Gastroesophageal sphincter (tissue), 4 donors: ENCODE measurements at places on chromosomes 11 and 22.

- no peak for ATAC-seq
These were observed 15.9 kb downstream of the RIBC2 start for GRCh38 chr22:45429424-45429823.

DNA sequence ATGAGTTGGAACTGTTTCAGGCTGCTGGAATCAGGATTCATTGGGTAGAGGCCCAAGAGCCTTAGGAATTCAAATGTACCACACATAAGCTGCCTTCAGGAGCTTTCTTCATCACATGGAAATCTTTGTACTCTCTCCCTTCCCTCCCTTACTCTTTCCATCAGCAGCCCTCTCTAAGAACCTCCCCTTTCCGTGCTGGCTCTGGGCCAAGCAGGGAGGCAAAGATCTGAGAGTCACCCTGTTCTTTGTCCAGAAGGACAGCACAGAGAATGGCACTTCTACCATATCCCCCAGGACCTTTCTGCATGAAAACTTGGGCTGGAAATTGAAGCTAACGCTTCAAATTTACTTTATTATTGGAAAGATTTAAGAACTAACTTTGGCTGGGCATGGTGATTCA is 20.7 kb upstream of the TPBGL start:
- ATAC-seq, result no peak

- ATAC-seq, result no peak
These were observed 41.6 kb downstream of the MRGPRX2 start for GRCh38 chr11:19018901-19019300.

DNA sequence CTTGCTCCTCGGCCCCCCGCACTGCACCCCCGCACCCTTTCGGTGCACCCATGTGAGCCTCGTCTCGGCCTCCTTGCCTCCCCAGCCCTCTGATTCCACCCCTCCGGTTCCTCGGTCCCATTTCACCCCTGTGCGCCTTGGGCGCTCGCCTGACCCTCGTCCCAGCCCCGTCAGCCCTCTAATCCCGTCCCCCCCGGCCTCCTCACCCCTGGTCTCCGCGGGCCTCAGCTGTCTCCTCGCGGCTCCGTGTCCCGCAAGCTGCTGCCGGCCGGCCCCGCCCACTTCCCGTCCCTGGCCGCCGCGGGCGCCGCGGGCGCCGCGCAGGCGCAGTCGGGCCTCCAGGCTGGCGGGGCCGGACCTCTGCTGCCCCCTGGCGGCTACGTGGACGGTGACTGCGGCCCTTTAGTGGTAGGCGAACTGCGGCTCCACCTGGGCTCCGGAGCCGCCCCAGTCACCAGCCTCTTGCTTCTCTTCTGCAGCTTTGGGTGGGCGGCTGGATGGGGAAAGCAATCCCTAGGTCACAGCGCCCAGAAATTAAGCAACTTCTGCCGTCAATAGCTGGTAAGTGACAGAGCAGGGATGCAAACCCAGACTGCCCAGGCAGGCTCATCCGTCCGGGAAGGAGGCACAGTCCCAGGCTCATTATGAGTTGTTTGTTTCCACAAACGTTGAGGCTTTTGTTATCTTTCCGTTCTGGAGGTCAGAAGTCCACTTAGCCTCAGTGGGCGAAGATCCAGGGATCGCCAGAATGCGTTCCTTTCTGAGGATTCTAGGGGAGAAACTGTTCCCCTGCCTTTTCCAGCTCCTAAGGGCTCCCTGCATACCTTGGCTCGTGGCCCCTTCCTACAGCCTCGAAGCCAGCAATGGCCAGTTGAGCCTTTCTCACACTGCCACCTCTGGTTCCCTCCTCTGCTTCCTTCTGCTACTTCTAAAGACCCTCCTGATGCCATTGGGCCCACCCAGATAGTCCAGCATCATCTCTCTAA is at the start of gene PPM1F:
Gene PPM1F, minus strand, starts transcription at position 263 of the 986 bp plus-strand sequence. CDS start 6,800 bp downstream, outside the sequence.
- peak; percentile 90 for ATAC-seq

DNA sequence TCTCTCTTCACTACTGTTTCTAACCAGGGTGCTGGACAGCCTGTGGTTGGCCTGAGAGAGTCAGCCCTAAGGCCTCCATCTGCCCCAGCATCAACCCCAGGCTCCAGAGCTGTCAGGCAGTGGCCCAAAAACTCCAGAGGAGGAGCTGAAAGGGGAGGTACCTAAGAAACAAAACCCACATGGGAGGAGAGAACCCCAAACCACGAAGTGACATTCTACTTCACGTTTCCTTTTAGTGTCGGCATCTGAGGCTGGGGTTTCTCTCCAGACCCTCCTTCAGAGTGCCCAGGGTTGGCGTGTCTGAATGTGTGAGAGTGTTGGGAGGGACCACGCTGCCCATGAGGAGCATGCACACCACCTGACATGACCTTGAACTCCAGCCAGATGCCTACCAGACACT is 69.8 kb upstream of the NNMT start:
- no peak for ATAC-seq

GRCh38 chr22:37690407-37690806 is 4.3 kb downstream of the NOL12 start:
- ATAC-seq, result no peak

DNA sequence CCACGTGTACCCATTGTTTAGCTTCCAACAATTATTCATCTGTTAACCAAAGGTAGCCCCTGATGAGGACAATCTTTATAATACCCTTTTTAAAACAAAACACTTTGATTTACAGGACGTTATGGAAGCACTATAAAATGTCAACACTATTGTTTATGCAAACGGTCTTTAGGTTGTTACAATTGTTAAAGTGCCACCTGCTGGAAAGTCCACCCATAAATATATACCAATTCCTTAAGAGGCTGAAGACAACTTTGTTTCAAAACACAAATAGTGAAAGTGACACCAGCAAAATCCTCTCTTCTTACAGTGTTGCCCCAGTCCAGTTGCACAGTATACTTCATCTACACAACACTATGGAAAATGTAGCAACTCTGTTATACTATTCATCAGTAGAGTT is 68.9 kb upstream of the SLN start:
- no peak for ATAC-seq

GRCh38 chr11:125903711-125904659 is at the start of gene DDX25:
TSS of gene DDX25 (plus strand) at chr11:125904508. CDS start at chr11:125904518, 10 bp downstream.
- ATAC-seq, result no peak

- ATAC-seq, result no peak
These were observed 108.9 kb downstream of the CD44 start for GRCh38 chr11:35247863-35248262.

DNA sequence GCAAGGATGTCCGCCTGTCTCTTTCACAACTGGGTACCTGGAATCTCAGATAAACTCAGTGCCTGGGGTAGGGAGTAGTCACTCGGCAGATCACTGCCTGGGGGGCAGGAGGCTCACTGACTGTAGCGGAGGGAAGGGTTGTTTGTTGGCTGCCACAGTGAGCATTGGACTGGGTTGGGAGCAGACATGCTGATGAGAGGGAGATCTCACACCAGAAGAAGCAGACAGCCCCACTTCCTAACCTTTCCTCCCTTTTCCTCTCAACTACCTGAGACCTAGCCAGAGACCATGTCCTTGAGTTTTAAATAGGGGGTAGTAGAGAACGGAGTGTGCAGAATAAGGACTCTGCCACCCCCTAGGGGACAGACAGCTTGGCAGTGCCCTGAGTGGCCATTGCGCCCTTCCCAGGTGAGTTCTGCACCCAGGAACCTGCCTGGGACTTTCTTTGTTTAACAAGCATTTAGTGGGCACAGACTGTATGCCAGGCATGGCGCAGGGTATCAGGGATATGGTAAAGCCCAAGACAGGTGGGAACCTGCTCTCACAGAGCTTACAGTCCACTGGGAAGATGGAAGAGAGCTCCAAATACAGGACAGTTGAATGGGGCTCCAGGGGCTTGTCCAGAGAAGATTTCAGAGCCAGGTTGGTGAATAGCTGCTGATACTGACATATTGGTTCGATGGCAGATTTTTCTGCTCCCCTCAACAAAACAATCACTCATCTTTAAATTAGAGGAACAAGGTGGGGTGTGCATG is 115.7 kb upstream of the NNMT start:
- ATAC-seq, result no peak

DNA sequence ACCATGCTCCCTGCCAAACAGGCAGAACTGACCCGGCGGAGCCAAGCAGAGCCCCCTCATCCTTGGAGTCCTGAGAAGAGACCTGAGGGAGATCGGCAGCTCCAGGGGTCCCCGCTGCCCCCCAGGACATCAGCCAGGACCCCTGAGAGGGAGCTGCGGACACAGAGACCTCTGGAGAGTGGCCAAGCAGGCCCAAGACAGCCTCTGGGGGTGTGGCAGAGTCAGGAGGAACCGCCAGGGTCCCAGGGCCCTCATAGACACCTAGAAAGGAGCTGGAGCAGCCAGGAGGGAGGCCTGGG is 37.5 kb downstream of the TRIOBP start:
- ATAC-seq, result no peak

- peak; percentile 82 for ATAC-seq
These were observed 44.3 kb downstream of the NNMT start for GRCh38 chr11:114340311-114341131.

GRCh38 chr11:45382133-45382878 is 96.2 kb upstream of the SYT13 start:
- ATAC-seq, result no peak

DNA sequence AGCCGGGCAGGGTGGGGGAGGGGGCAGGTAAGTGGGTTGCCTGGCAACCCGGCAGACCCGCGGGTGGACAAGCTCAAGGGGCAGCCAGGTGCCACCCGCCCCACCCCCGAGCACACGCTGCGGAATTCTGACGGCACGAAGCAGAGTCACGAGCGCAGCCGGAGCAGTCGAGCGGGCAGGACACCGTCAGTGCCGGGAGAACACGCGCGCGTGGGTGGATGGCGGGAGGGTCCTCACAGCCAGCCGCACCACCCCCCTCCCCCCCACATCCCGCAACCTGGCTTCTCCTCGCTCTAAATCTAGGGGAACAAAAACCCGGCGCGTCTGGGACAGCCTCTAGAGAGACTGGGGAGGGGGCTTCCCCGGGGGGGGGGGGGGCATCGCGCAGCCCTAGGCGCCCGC is 133.1 kb upstream of the HSD17B12 start:
- peak; percentile 31 for ATAC-seq

- ATAC-seq, result no peak
These were observed 48.9 kb downstream of the FAR1 start for GRCh38 chr11:13717331-13717730.

GRCh38 chr22:47337161-47337621 is 574.7 kb downstream of the TBC1D22A start:
- no peak for ATAC-seq

DNA sequence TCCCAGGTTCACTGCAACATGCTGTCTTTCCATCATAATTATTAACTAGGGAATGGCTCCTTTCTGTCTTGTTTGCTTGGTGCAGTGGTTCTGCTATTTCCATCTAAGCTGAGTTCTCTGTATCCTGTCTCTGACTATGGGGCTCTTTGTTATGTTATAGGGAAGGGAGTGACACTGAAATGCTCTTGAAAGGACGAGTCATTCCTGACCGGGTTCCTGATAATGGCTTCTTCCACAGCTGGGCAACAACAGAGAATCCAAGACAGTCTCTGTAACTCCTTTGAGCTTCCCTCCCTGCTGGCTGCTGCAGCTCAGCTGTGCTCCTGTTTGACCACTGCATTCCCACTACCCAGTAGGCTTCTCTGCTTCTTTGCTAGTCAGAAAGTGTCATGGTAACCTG is 24.1 kb downstream of the OR2AT4 start:
- ATAC-seq, result no peak

DNA sequence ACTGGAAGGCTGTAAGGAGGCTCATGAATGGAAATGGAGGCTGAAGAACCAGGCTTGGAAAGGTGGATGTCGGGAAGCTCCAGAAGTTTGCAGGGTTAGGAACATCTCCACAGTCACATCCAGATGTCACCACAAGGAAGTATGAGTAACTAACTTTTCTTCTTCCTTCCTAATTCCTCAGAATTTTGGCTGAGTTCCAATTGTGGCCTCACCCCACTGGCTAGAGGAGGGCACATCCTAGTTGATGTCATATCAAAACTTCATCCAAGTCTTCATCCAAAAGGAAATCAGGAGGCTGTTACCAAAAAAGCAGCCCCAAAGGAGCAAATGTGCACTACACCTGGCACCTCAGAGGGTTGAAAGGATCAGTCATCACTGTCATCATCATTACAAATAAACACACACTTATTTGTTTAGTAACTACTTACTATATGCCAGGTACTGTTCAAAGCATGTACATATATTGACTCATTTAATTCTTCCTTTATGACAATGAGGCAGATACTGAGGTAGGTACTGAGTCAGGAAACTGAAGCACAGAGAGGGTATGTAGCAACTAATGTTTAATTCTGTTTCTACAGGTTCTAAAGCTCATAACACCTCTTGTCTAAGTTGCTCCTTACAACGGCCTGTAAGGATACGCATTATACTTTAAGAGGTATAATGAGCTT is 7.3 kb upstream of the PTPN5 start:
- ATAC-seq, result no peak

GRCh38 chr11:85867751-85868150 is 12.6 kb downstream of the CCDC83 start:
- ATAC-seq, result no peak

- no peak for ATAC-seq
These were observed 8.0 kb downstream of the GNG3 start for GRCh38 chr11:62715150-62716130.

DNA sequence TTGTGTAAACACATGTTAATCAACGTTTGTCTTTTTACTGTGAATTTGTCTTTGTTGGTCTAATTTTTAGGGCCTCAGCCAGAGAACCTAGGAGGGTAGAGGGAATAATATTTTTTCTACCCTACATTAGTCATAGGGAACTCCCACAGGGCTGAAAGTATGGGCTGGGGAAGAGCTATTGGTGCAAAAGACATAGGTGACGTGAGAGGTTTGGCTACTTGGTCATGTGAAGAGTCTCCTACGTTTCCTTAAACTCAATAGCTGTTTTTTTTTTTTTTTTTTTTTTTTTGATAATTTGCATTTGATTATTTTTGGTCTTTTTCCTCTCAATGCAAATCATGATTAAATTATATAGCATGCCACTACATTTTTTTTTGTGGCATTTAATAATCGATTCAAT is 15.9 kb upstream of the MMP7 start:
- no peak for ATAC-seq

DNA sequence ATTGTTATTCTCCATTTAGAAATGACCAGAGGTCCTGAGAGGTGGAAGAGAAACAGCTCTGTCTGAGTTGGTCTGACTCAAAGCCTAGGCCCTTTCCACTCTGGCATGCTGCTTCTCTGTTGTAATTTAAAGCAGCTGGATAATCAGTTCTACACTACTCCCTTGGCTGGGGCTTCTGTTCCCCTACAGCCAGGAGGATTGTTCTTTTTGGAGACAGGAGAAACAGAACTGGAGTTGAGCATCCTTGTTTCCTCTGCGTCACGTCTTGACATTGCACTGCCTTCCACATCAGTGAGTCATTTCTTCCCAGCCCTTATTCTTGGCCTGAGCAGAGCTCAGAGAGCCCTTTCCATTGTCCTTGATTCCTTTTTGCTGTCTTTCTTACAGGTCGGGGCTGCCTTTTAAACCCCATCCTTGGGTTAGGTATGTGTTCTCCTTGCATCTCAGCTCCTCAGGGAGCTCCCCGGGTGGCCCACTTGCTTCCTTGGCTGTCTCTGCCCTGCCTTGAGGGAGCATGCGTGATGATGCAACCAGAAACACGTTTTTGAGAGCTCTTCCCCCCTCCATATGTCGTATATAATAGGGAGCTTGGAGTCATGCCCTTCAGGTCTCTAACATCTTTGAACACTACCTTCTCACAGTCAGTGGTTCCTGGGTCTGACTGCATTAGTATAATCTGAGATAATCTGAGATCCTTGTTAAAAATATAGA is 35.7 kb downstream of the CYB5R2 start:
- ATAC-seq, result peak; percentile 91
